ENCODE measurements at places on chromosomes 2 and 18. TPM values are rescaled to one million over a fixed set of nuclear protein-coding genes. Genes with fewer than 3 reads are reported as not detected.

The TEKT4 gene
- not detected for polyA plus RNA-seq

The FBXO15 gene
- polyA plus RNA-seq = 2.5 TPM

DNA sequence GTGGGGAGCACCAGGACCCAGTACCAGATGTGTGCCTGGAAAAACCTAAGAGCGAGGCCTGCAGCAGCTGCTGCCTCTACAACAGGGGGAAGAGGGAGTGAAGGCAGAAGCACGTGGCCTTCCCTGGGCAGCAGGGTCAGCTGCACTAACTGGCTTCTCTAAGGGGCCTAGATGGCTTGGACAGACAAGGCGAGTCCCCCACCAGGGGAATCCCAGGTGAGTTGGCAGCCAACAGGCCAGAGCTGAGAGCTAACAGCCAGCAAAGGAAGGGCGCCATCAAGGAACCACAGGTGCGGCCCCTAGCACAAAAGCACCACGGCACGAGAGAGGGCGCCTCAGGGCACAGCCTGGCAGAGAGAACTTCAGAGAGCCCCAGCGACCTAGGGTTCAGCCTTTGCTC is 19.8 kb upstream of the MAL start:
- no peak for DNase-seq

GRCh38 chr2:21981127-21981526 is 857.4 kb downstream of the TDRD15 start:
- DNase-seq = no peak

DNA sequence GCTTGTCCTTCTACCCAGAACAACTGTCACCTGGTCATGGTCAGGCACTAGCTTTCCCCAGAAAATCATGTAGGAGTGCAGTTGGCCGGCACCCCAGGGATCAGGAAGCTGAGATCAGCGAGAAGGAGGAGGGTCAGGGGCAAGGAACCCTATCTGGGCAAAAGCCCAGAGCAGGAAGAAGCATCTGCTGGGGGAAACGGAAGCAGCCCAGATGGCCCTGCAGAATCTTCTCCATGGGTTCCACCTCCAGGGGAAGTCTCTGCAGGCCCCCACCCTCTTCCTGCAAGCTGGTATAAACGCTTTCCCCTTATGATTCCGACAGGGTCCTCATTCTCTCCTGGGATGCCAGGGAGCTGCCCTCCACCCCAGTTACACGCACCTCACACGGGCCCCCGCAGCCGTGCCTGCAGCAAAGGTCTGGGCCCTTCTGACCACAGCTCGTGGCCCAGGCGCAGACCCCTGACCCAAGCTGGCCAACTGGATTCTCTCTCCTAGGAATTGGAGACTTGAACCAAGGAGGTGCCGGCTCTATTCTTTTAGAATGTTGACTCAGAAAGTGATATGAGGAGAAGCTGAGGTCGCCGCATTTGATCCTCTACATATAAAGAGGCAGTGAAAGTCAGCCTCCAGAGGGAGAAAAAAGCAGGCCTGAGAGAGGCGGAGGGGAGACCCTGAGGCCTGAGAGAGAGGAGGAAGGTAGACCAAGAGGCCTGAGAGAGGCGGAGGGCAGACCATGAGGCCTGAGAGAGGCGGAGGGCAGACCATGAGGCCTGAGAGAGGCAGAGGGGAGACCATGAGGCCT is 71.0 kb downstream of the STPG4 start:
- DNase-seq = peak; percentile 77

- peak; percentile 39 for DNase-seq
These were observed 114.8 kb upstream of the PTPRM start for GRCh38 chr18:7452331-7452730.

DNA sequence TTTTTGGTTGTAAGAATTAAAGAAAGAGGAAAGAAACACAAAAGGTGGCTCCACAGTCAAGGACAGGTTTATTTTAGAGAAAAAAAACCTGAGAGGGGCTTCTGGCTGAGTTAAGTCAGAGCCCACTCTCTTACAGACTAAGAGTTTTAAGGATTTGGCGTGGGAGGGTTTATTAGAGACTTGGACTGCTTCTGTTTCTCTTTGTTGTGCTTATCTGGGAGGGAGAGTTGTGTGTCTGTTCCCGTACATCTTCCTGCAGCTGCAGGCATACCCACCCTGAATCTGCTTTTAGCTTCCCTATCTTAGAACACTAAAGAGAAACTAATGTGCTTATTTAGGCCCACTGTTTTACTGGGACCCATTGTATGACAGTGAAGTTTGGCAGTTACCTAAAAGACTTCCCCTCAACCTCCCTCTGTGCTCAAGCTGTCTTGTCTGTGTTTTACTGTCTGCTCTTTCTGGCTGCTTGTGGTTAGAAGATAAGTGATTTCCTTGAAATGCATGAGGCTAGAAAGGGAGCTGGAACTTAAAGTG is 2.7 kb downstream of the RSAD2 start:
- DNase-seq = no peak

- peak; percentile 17 for DNase-seq
These were observed 84.1 kb downstream of the CAPN13 start for GRCh38 chr2:30722936-30723725.
